Putamen (tissue), 1 donor: ENCODE measurements at places on chromosomes 2 and 18.

GRCh38 chr2:27800856-27801255 is 29.3 kb downstream of the MRPL33 start:
- no peak for DNase-seq

DNA sequence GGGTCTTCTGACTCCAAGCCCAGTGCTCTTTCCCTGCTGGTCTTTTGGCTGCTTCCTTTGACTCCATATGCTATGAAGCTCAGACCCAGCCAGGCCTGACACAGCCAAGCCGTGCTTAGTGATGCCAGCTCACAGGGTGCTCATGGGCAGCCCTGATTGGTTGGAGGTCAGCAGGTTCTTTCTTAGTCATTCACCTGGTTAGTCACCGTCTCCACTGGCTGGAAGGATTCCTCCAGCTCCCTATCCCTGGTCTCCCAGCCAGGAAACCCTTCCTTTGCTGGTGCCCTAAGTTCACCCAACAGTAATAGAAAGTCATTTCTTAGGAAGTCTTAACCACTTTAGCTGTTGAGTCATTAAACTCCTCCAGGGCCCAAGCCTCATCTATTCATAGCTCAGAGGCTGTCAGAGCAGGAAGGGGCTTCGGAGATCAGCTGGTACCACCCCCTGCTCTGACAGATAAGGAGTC is 3.9 kb downstream of the KCNK3 start:
- DNase-seq: no peak

DNA sequence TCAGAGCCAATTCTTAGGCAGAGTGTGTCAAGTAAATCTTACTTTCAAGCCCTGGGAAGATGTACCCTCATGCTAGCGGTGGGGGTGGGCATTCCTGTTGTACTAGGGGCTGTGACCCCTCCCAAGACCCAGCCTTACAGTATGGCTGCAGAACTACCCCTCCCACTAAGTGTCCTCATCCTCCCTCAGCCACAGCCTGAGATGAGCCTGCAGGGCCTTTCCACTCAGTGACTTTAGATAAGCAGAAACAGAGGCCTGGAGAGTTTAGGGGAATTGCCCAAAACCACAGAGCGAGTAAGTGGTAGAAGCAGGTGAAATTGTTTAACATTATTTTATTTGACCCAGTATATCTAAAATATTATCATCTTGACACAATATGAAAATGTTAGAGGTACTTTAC is 36.6 kb downstream of the TTC32 start:
- no peak for DNase-seq

- no peak for DNase-seq
Observed at GRCh38 chr2:100730290-100730868, 89.6 kb upstream of the NPAS2 start.

GRCh38 chr2:240932724-240933047 is 26.6 kb downstream of the CROCC2 start:
- DNase-seq: no peak

- no peak for DNase-seq
Observed at GRCh38 chr2:171410624-171411023, 23.2 kb downstream of the METTL8 start.

DNA sequence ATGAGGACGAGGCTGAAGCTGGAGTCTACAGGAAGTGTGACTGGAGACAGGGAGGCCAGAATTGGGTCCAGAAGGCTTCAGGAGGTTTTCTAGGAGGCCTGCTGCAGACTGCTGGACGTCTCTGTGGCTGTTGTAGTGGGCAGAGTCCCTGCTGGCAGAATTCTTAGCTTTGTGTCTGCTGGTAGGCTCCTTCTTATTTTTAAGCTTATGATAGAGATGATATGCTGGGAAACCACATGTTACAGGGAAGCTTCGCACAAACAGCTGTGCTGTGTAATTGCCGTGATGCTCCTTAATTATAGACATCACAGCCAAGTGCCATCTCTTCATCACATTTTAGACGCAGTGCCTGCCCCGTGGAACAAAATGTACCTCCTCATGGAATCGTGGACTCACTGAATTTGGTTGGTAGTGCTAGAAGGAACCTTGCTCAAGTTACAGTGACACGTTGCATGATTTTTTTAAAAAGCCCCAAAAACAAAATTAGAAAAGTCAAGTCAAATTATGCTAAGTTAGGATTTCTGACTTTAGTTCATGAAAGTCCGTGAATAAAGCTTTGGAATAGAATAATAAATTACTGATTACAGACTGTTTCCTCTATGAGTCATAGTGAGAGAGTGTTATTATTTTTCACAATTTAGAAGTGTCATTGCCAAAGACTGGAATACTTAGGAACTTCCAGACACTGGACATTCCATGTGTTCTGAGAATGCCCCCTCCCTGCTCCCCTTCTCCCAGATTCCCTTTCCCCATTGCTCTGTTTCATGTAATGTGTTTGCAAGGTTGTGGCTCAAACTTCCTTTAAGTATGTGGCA is 144.1 kb downstream of the FHOD3 start:
- DNase-seq: no peak
